ENCODE measurements at places on chromosomes 3 and 15.

GRCh38 chr3:127825756-127826155 lies 3.4 kb upstream of the MGLL start:
- H3K36me3 ChIP-seq: peaks cover 32% of the 10 kb centered on the region
- H3K27me3 ChIP-seq: peaks cover 30% of the 10 kb centered on the region
- H3K27ac ChIP-seq: no peak overlapping the region
- peaks cover 8% of the 10 kb centered on the region for H3K4me1 ChIP-seq

DNA sequence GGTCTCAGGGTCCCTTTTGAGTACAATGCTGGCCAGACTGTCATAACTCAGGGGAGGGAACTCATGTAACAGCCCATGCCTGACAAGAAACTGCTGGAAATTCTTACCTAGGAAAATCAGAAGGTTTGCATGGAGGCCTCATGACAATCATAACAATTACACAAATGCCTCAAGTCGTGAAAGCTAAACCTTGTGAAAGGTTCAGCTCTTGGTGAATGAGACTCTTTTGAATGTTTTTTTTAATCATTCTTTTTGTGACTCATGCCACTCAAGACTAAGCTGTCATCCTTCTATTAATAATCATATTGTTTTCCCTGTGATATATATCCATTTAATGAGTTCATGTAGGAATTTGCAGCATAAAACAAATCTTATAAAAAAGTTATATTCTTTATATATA lies 61.4 kb upstream of the LEKR1 start:
- H3K4me1 ChIP-seq: no peaks in the 10 kb centered on the region
- H3K27ac ChIP-seq: no peak overlapping the region
- no peaks in the 10 kb centered on the region for H3K36me3 ChIP-seq
- no peaks in the 10 kb centered on the region for H3K27me3 ChIP-seq
- no peak for DNase-seq
- H3K4me3 ChIP-seq: no peak overlapping the region

DNA sequence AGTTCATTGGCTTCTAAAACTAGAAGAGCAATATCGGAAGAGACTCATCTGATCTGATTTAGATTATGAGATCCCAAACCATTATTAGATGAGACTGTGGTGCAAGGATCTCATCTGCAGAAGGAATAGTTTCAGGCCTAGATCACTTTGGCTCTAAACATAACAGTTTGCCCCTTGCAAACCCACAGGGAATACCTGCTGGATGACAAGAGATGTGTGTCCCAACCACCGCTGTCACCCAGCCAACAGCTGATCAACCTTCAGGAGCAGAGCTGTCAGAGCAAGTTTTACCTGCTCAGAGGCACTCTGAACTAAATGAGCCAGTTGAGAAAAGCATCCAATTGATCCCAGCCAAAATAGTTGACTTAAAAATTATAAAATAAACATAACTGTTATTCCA lies 64.0 kb upstream of the ST3GAL6 start:
- no peaks in the 10 kb centered on the region for H3K36me3 ChIP-seq
- DNase-seq: no peak
- no peaks in the 10 kb centered on the region for H3K27me3 ChIP-seq
- no peak overlapping the region for H3K27ac ChIP-seq
- no peak overlapping the region for H3K4me3 ChIP-seq

DNA sequence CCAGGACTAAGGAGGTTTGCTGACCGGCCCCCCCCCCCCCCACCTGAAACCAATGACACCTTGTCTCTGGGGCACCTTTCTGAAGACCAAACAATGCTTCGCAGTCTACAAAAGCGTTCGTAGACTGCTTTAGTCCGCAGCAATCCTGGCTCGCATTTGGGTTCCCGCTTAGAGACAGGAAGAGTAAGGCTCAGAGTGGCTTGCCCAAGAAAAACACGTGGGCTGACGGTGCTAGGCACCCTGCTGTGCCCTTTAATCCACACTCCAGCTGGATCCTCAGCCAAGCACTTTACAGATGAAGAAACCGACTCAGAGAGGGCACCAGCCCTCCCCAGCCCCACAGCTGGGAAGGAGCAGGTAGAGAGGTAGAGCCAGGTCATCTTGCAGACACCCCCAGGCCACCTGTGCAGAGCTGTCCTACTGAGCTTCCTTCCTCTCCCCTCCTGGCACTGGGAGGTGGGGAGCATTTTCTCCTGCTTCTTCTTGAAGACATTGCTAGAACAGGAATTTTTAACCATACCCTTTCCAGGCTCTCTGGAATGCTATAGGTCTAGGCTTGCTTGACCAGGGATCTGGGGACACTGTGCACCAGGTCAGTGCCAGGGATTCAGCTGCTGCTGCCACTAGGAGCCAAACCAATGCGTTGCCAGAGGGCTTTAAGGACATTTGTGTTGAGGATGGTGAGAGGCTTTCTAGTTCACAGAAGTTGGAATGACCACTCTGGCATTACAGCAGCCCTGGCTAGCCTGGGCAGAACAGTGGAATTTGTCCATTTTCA lies 1.0 kb upstream of the KLF15 start:
- DNase-seq: no peak
- H3K4me3 ChIP-seq: peak overlapping the region; percentile 92
- H3K27ac ChIP-seq: peak overlapping the region; percentile 41
- peaks cover 77% of the 10 kb centered on the region for H3K27me3 ChIP-seq
- no peaks in the 10 kb centered on the region for H3K36me3 ChIP-seq

DNA sequence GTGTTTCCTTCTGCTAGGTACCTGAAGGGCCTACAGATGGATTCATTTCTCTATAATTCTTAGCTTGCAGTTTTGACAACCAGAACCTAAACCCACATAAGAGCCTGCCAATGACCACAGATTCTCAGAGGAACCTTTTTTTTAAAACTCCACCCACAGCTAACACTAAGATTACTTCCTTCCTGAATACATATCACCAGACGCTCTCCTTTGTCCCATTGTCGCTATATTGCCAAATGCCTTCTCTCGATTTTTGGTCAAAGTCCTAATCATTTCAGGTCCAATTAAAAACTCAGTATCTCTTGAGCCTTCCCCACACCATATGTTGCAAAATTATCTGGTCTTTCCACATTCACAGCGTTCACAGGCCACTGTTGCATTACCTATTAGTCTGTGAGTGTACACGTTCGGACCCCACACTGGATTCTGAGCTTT lies 12.4 kb downstream of the ZNF710 start:
- H3K27ac ChIP-seq: peak overlapping the region; percentile 51
- peaks cover 50% of the 10 kb centered on the region for H3K4me1 ChIP-seq
- peak; percentile 37 for DNase-seq
- H3K27me3 ChIP-seq: no peaks in the 10 kb centered on the region
- peak overlapping the region; percentile 69 for H3K4me3 ChIP-seq

- H3K4me1 ChIP-seq: no peaks in the 10 kb centered on the region
- H3K4me3 ChIP-seq: no peak overlapping the region
- no peaks in the 10 kb centered on the region for H3K36me3 ChIP-seq
- DNase-seq: no peak
- H3K27ac ChIP-seq: no peak overlapping the region
Measured at GRCh38 chr3:14886101-14886500, 61.3 kb upstream of the NR2C2 start.

DNA sequence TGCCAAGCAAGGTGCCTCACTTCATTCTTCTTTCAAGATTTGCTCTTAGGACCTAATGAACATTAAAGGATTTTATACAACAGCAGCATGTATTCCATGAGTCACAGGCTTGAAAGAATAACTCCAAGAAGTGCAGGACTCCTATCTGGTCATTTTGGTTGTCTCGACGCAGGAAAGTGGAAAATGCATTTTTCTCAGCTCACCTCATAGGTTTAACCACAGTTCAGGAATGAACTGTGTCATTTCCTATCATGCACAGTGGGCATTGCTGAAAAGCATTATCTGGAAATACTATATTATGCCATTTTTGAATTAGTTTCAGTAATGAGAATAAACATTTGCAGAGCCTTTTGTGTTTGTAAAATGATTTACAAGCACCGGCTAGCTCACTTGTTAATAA lies 98.7 kb upstream of the BFSP2 start:
- no peaks in the 10 kb centered on the region for H3K4me1 ChIP-seq
- H3K4me3 ChIP-seq: no peak overlapping the region
- no peak overlapping the region for H3K27ac ChIP-seq
- no peaks in the 10 kb centered on the region for H3K36me3 ChIP-seq

- DNase-seq: no peak
- H3K27ac ChIP-seq: no peak overlapping the region
- no peaks in the 10 kb centered on the region for H3K4me1 ChIP-seq
- H3K27me3 ChIP-seq: no peaks in the 10 kb centered on the region
- H3K36me3 ChIP-seq: no peaks in the 10 kb centered on the region
Measured at GRCh38 chr3:178500631-178501030, 35.6 kb upstream of the KCNMB2 start.

DNA sequence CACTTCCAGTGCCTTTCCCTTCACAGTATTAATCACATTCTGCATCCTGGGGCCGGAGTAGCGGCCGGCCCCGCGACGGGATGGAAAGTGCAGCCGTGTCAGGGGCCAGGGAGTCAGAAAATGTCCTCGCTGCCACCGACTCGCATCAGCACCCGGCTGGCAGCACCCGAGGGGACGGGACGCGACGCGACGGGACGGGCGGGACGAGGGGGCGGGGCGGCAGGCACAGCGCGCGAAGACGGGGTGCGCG lies 353 bp downstream of the ATG3 start:
- no peaks in the 10 kb centered on the region for H3K27me3 ChIP-seq
- peaks cover 8% of the 10 kb centered on the region for H3K36me3 ChIP-seq
- no peak for DNase-seq
- peak overlapping the region; percentile 94 for H3K4me3 ChIP-seq
- H3K4me1 ChIP-seq: peaks cover 61% of the 10 kb centered on the region

DNA sequence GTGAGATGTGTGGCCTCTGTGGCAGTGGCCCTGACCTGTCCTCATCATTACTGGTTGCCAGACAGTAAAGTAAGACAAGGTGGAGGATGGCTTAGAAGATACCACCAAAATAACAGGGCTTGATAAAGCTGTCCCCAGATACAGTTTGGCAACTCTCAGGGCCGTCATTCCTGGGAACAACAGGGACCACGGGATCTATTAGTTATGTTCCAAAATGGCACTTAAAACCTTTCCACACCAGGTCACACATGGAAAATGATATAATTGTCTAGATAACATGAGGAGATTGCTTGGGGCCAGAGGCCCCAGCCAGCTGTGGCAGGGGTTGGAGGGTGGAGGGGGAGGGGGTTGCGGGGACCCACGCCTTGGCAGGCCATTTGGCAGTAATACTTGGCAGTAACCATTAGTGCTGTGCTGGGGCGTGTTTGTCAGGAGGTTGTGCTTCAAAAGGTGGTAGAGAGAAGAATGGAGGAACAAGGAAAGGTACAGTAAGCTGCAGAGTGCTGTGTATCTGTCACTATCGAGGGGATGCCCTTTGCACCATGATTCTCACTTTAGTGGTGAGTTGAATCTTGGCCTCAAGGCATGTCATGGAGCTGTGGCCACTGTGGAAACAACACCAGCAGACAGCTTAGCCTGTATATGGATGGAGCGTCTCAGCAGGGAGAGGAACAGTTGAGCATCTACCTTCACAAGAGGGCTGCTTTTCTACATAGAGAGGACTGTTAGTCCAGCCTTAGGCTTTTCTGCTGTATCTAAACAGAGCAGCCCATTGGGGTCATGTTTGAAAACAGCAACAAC lies 14.0 kb downstream of the PLCL2 start:
- H3K27me3 ChIP-seq: no peaks in the 10 kb centered on the region
- DNase-seq: no peak
- peaks cover 75% of the 10 kb centered on the region for H3K4me1 ChIP-seq
- H3K27ac ChIP-seq: peak overlapping the region; percentile 93
- H3K36me3 ChIP-seq: peaks cover under 1% of the 10 kb centered on the region

GRCh38 chr3:184751204-184752040 lies 39.6 kb upstream of the MAGEF1 start:
- H3K36me3 ChIP-seq: no peaks in the 10 kb centered on the region
- no peak for DNase-seq
- H3K27me3 ChIP-seq: peaks cover 19% of the 10 kb centered on the region
- H3K4me1 ChIP-seq: peaks cover 1% of the 10 kb centered on the region
- no peak overlapping the region for H3K4me3 ChIP-seq

DNA sequence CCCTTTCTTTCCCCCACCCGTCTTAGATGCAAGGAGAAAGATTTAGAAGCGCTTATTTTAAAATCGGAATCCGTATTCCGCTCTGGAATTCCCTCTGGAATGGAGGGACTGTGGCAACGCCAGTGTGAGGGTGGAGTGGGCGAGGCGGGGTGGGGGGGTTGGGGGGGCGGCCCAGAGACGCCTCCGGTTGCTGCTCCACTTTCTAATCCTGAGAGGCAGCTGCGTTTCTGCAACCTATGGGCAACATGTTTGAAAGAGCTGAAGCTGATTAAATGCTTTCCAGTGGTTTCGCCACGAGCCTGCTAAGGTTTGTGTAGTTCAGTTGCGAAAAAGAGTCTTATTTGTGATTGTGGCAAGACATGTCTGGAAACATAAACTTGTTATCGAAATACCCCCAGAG lies at the start of gene CCK:
CCK (minus strand) TSS at position 101 of the 400 bp plus-strand sequence. CDS start 2,555 bp downstream, outside the sequence.
- H3K27ac ChIP-seq: peak within 1 kb of the TSS; percentile 84
- DNase-seq: no peak
- H3K4me3 ChIP-seq: no peak within 1 kb of the TSS
- peaks cover 11% of the 10 kb centered on the region for H3K4me1 ChIP-seq
- H3K27me3 ChIP-seq: peaks cover 85% of the 10 kb centered on the region

- no peak for DNase-seq
- H3K4me3 ChIP-seq: no peak overlapping the region
- H3K27me3 ChIP-seq: no peaks in the 10 kb centered on the region
- H3K36me3 ChIP-seq: no peaks in the 10 kb centered on the region
Measured at GRCh38 chr3:143222505-143222904, 102.9 kb downstream of the CHST2 start.

DNA sequence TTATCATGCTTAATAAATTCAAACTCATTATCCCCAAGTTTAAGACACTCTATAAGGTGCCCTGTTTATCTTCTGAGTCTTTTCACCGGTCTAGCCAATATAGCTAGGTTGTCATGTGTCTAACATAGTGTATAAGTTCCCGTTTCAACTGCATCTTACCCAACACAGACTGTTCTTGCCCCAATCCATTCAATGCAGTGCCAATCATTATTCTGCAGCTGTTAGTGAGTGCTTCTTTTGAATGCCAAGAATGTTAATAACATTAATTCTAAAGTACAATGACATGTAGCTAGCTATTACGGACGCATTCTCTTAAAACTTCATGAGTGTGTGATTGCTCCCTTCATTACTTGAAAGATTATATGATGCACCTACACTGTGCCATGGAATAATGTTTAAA lies 646.4 kb upstream of the NR2F2 start:
- H3K4me3 ChIP-seq: no peak overlapping the region
- H3K36me3 ChIP-seq: no peaks in the 10 kb centered on the region
- no peaks in the 10 kb centered on the region for H3K4me1 ChIP-seq
- no peak overlapping the region for H3K27ac ChIP-seq

- no peak for DNase-seq
- no peaks in the 10 kb centered on the region for H3K4me1 ChIP-seq
- H3K4me3 ChIP-seq: no peak overlapping the region
- H3K36me3 ChIP-seq: no peaks in the 10 kb centered on the region
Measured at GRCh38 chr3:35404571-35404970, 234.8 kb upstream of the ARPP21 start.

GRCh38 chr3:54888873-54889272 lies 39.0 kb downstream of the LRTM1 start:
- H3K4me1 ChIP-seq: no peaks in the 10 kb centered on the region
- H3K27ac ChIP-seq: no peak overlapping the region
- DNase-seq: no peak
- no peaks in the 10 kb centered on the region for H3K36me3 ChIP-seq

All from naive B cell (primary cell).